ENCODE measurements at places on chromosomes 2 and 18.
A peak's percentile ranks its signal among the peaks of the same experiment; 100 is the strongest.

- no peak for DNase-seq
These were observed 187.5 kb upstream of the ACVR2A start for GRCh38 chr2:147657086-147658000.

GRCh38 chr18:45068400-45069094 is 387.9 kb downstream of the SETBP1 start:
- no peak for DNase-seq

DNA sequence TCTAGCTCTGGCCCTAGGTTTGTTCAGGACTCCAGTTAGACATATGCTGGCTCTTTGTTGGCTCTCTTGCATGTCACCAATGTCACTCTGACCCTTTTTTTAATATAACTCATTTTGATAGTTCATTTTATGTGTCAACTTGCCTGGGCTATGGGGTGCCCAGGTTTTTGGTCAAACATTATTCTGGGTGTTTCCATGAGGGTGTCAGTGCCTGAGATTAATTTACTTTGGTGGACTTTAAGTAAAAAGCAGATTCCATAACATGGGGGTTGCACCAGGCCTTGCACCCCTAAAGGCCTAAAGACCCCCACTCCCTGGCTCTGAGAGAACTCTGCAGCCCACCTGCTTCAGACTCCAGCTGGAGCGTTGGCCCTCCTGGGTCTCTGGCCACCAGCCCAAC is 48.1 kb upstream of the SNTG2 start:
- DNase-seq = no peak

- DNase-seq = no peak
These were observed 4.3 kb downstream of the TNP1 start for GRCh38 chr2:216855605-216856004.

DNA sequence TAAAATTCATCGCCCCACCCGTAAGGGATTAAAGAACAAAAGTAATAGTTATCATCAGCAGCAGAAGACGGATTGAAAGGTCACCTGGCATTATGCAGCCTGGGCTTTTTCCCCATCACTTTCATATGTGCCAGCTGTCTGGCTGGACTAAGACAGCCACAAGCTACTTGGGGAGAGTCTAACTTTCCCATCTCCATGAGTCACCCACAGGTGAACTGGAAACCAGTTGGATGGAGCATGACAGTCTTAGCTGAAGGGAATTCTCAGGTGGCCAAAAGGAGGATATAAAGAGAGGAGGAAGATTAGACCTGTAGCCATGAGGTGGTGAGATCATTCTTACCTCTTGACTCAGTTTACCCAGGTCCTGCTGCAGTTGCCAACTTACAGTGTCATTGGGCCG is 7.0 kb upstream of the FAM178B start:
- DNase-seq = no peak

GRCh38 chr18:8617907-8618306 is 8.7 kb downstream of the RAB12 start:
- DNase-seq = no peak

DNA sequence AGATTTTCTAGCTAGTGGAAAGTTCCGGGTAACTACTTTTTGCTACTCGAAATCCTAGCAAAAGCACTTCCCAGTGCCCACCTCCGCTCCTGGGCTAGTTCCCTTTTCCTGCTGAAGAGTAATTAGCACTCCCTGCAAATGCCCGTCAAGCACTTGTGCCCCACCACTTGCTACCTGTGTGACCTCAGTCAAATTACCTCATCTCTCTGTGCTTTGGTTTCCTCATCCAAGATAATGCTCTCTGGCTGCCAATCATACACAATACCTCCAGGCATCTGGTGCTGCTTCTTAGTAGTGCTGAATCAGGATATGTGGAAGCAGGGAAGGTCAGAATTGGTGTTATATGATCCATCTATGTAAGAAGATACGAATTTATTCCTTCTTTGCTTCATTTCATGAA is 102.1 kb upstream of the CDCA7 start:
- DNase-seq = no peak

GRCh38 chr2:132813422-132813821 is 143.4 kb upstream of the LYPD1 start:
- no peak for DNase-seq

DNA sequence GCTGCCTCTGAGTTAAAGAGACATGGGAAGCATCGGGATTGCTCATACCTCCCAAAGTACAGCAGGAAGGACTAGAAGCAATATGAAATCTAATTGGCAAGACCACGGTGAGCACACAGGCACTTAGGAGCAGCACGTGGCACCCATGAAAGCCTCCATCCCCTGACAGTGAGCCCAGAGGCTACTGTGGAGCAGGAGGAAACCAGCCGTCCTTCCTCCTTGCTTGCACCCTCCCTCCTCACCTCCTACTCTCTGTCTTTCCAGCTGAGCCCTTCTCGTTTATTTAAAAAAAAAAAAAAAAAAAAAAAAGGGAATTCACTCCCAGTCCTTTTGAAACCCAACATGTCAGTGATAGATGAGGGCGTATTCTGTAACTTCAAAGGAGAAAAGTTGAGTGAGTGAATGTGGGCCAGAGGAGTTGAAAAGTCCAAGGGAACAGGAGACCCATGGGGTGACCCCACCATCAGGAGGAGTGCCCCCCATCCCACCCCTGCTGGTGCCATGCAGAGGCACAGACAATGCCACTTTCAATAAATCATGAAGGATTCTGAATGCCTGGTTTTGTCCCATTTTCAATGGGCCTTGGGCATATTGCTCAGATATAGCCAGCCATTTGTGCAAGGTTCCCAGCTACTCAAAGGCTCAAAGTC is 96.6 kb upstream of the ALPP start:
- DNase-seq = no peak

- DNase-seq = no peak
These were observed 63.8 kb upstream of the GALNT3 start for GRCh38 chr2:165857876-165858275.

DNA sequence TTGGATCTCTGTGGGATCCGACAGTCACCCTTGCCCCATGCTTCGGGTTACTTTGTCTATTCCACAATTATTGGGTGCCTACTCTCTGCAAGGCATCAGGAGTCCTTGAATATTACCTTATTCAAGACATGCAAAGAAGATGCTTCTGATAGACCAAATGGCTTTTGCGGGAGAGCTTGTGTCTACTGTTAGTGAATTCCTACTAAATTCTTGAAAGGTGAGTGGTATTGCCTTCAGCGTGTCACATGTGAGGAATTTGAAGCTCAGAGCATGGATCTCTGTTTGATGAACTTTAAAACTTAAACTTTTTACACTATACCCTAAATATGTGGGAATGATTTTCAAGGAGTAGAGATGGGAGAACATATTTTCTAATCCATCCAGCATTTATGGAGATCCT is 184.4 kb downstream of the LTBP1 start:
- no peak for DNase-seq

DNA sequence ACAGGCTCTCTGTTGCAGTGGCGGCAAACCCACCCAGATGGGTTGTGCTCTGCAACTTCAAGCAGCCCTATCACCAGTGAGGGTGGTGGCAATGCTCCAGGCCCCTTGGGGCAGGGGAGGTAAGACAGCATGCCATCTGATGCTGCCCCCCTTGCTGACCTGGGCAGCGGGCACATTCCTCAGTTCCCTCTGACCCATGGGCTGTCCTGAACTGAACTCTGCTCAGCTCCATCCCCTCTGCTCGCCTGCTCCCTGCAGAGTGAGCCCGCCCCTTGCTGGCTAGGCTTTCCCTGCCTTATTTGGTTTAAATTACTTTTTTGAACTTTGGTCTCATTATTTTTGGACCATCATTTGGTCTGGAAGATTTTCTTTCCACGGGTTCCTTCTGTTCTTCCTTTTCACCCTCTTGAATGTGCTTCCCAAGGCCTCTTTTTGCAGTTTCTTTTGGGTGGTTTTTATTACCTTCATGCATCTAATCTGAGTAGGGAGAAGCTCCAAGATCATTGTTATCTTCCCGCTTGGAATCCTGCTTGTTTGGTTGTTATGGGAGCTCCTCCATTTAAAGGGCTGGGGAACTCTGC is 565.4 kb downstream of the TNS1 start:
- DNase-seq = no peak

GRCh38 chr2:140108706-140109475 is 1328.7 kb upstream of the NXPH2 start:
- DNase-seq = no peak

- no peak for DNase-seq
These were observed 14.9 kb upstream of the PSME4 start for GRCh38 chr2:53985646-53986045.

- no peak for DNase-seq
These were observed 6.3 kb upstream of the ATOH8 start for GRCh38 chr2:85747441-85747840.

DNA sequence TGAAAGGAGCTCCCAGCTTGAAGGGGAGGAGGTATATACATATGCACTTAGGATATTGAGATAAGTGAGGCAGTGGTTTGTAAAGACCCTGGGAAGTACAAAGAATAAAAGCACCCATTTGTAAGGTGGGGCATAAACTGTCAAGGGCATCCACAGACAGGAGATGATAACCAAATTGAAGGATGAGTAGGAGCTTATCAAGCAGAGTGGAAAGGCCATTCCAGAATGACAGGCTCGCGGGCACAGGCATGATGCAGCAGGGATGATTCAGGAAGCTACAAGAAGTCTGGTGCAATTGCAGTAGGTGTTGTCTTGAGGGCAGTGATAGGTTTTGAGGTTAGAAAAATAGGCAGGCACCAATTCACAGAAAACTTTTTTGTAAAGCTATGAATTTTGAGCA is 504.8 kb downstream of the PIK3C3 start:
- DNase-seq = no peak

GRCh38 chr2:211027976-211028375 is 471.6 kb downstream of the CPS1 start:
- DNase-seq = no peak

- DNase-seq = peak; percentile 83
These were observed 96.0 kb upstream of the TTC39C start for GRCh38 chr18:23918395-23919032.

DNA sequence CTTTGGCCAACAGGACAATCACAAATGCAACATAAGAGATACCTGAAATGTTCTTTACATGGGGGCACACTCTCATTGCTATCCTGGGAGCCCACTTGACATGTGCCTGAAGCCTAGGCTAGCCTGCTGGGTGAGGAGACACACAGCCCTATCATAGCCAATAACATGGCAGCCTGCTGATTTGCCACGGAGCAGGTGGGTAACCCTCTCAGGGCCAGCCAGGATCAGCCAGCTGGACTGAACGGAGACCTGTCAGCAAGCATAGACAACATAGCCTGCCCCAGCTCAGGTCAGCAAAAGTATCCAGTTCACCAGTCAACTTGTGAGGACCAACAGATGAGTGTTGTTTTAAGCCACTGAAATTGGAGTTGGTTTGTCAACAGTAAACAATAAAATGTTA is 566.5 kb downstream of the DCDC2C start:
- no peak for DNase-seq

- no peak for DNase-seq
These were observed 1.4 kb upstream of the CTNNA2 start for GRCh38 chr2:79511320-79511951.

GRCh38 chr2:168585700-168586099 is 129.6 kb downstream of the CERS6 start:
- no peak for DNase-seq

GRCh38 chr2:220703279-220703678 is 868.8 kb downstream of the EPHA4 start:
- no peak for DNase-seq

- DNase-seq = no peak
These were observed 139.4 kb upstream of the HDAC4 start for GRCh38 chr2:239540174-239540573.

DNA sequence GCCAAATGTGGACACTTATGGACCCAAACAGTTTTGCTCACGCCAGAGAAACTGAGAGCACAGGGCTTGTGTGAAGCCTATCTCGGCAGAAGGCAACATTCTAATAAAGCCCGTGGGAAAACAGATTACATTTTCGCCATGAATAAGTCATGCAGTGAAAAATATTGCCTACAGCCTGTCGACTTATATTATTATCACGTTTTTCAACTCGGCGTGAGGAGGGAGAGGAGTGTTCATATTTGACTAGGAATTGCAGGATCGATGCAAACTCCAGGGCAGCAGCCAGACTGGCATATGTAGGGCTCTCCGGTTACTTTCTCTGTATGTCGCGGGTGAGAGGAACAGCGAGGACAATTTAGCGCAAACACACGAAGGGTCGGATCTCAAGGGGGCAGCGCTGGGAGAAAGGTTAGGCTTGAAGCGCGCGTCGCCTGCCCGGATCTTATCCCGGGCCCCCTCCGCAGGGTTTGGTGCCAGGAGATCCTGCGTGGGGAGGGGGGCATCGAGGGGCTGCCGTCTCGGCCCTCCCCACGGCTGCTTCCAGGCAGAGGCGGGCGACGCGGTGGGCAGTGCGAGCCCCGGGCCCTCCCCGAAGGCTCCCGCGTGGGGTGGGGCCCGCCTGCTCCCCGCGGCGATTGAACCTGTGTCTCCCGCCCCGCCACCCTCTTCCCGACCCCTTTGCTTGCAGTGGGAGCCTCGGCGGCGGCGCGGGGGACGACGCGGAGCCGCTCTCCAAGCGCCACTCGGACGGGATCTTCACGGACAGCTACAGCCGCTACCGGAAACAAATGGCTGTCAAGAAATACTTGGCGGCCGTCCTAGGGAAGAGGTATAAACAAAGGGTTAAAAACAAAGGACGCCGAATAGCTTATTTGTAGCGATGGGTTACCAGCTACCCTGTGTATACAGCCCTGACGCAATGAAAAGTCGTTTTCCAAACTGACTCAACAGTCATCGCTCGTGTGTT is 4.4 kb downstream of the ADCYAP1 start:
- DNase-seq = peak; percentile 45

DNA sequence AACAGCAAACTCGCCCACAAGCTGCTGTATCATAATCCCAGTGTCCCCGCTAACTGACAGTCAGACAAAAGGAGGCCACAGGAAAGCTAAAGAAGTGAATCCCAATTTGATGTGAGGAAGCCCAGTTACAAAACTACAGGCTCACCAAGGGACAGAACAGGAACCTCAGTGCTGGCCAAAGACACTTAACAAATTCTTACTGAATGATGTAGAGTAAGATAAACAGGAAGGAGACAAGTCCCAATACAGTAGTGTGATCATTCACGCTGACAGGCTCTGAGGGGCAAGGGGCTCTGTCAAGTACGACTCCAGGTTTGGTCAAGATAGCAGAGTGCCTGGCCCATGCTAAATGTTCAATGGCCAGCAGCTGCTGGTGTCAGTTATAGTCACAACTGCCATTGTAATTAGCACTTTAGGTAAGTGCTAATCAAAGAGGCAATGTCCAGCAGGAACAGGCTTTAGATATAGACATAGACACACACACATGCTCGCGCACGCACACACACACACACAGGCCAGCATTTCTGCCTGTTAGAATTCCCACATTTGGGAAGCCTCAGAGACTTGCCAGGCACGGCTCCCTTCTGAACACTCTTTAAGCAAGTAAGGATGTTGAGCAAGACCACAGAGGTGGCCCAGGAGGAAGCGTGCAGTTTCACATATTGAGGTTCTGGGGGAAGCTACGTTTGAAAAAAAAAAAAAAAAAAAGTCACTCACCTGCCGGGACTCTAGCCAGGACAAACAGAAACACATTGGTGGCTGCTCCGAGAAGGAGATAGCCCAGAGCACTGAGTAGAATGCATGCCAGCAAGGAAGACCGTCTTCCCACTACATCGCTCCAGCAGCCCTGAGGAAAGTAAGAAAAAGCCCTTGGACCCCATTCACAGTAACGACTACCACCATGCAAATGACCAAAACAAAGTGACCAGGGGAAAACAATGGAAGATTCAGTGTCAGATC is 35.4 kb upstream of the TMEM182 start:
- DNase-seq = no peak
